ENCODE measurements at places on chromosomes 4 and X. TPM values are rescaled to one million over a fixed set of nuclear protein-coding genes. Genes with fewer than 3 reads are reported as not detected.

SOX3 gene
- not detected for polyA plus RNA-seq

USP17L24 gene
- not detected for polyA plus RNA-seq

DNA sequence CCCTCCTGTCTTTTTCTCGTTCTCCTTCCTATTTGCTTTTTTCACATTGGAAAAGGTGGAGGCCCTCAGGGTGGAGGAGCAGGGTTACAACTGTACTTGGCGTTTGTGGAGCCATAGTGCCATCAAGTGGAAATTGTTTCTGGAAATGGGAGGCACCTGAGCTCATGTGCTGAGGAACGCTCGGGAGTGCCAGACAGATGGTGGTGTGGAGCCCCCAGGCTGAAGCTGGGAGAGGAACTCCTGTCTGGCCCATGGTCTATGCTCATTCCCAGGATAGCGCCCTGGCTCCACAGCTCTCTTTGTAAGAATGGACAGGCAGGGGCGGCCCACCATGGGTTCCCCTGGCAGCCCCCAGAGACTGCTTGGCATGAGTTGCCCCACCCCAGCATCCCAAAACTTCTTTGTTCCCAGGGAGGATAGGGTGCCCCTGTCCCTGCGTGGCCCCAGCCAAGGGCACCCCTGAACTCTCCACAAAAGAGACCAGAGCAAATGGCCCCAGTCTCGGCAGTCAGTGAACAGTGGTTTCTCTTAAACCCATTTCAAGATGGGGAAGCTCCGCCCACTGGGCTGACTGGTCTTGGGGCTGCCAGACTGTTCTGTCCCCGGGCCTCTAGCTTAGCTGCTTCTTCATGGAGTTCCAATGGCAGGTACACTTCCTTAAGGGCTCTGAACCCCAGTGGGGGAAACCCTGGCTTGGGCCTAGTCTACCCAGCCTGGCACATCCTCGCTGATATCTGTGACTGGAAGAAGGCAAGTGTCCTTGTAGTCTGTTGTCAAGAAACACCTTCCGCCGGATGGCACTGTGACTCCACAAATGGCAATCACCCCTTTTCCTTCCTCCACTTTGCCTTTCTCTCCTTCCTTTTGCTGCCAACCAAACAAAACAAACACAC lies 70.1 kb downstream of the NBDY start:
- DNase-seq: no peak

- DNase-seq: no peak
These were observed 3.9 kb downstream of the LOC101059915 start for GRCh38 chrX:71671043-71671780.

- DNase-seq: no peak
These were observed 199.3 kb downstream of the BMPR1B start for GRCh38 chr4:94957030-94957429.

GRCh38 chr4:1784395-1784788 lies 8.7 kb upstream of the FGFR3 start:
- DNase-seq: no peak

- DNase-seq: no peak
These were observed 438.2 kb upstream of the DIAPH2 start for GRCh38 chrX:96246436-96246835.

DNA sequence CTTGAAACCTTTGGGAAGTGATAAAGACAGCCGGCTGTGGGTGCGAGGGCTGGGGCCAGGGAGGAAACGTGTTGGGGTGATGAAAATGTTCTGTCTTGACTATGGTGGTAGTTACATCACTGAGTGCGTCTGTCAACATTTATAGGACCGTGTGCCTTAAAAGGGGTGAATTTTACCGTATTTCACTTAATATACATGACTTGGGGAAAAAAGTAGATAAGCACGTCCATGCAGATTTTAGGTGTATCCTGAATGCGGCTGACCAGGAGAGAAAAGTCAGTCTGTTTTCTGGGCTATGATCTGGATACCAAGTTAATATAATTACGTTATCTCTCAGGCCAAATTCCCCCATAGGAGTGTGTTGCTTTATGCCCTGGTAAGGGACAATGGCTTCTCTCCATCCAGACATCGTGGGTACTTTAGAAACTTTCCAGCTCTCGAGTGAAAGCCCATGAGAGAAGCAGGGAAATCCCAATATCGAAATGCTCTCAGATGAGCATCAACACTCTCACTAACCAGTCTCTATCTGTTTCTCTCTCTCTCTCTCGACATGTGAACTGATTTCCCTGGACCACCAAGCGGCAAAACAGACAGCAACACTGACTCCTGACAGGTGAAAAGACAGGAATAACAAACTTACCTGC lies 71.5 kb downstream of the IRF2 start:
- no peak for DNase-seq

- no peak for DNase-seq
These were observed 332.4 kb downstream of the ARHGAP24 start for GRCh38 chr4:85807247-85807950.
